ENCODE measurements at places on chromosomes 12 and 14. TPM values are rescaled to one million over a fixed set of nuclear protein-coding genes. Genes with fewer than 3 reads are reported as not detected.
A peak's percentile ranks its signal among the peaks of the same experiment; 100 is the strongest.

The TRHDE gene
- 0.21 TPM for total RNA-seq

The KLRC3 gene
- total RNA-seq = 4.9 TPM

The ST8SIA1 gene
- total RNA-seq = 3.6 TPM

The IL26 gene
- total RNA-seq = 0.34 TPM

The RAPGEF3 gene
- 1.2 TPM for total RNA-seq

The LTB4R gene
- 10.0 TPM for total RNA-seq

The RNASE7 gene
- not detected for total RNA-seq

The TSPAN19 gene
- total RNA-seq = not detected

The IKBIP gene
- total RNA-seq = 38.0 TPM

The PYM1 gene
- 18.2 TPM for total RNA-seq

The CCDC92 gene
- total RNA-seq = 55.1 TPM

The CD4 gene
- 0.60 TPM for total RNA-seq

DNA sequence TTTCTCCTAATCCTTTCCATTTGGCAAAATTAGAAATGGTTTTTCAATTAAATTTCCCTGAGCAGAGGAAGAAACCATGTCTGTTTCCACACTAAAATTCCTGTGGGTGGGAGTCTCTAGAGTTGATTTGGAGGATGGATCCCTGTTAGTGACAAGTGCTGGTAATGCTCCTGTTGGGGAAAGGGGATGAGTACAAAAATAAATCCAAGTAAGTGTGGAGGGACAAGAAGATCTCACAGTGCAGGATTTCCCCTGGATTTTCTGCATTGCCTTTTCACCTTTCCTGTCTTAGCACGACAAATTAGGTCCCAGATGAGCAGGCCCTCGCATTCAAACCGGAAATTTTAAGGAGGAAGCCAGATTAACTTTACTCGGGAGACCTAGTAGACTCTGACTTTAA lies 107.5 kb downstream of the DAD1 start:
- DNase-seq = no peak

- DNase-seq = no peak
Observed at GRCh38 chr12:49965836-49966235, 4.2 kb downstream of the AQP5 start.

GRCh38 chr12:110760204-110760609 lies 17.5 kb upstream of the PPP1CC start:
- DNase-seq = no peak

GRCh38 chr12:7729746-7730145 lies 17.4 kb downstream of the CLEC4C start:
- no peak for DNase-seq

GRCh38 chr12:22285846-22286245 lies 48.7 kb downstream of the ST8SIA1 start:
- no peak for DNase-seq

GRCh38 chr12:70543444-70543843 lies 93.8 kb downstream of the PTPRB start:
- DNase-seq = no peak

GRCh38 chr12:98799822-98800221 lies 154.7 kb downstream of the APAF1 start:
- DNase-seq = no peak

DNA sequence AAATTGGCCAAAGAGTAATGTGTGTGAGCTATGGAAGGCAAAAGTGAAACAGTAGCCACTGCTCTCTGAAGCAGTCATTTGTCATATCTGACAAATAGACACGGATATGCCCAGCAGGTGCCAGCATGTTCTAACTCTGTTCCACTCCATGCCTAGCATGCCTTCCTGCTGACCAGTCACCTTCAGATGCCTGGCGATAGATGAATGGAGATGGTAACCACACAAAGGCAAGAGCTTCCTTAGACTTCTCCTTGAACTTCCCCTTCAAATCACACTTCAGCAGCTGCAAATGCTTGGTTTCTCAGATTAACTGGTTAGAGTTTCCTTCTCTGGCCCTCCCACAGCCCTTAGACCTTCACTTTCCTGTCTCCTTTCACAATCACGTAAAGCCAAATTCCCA lies 429.9 kb downstream of the DAD1 start:
- DNase-seq = no peak

GRCh38 chr14:60977847-60978246 lies 3.0 kb downstream of the TRMT5 start:
- no peak for DNase-seq

DNA sequence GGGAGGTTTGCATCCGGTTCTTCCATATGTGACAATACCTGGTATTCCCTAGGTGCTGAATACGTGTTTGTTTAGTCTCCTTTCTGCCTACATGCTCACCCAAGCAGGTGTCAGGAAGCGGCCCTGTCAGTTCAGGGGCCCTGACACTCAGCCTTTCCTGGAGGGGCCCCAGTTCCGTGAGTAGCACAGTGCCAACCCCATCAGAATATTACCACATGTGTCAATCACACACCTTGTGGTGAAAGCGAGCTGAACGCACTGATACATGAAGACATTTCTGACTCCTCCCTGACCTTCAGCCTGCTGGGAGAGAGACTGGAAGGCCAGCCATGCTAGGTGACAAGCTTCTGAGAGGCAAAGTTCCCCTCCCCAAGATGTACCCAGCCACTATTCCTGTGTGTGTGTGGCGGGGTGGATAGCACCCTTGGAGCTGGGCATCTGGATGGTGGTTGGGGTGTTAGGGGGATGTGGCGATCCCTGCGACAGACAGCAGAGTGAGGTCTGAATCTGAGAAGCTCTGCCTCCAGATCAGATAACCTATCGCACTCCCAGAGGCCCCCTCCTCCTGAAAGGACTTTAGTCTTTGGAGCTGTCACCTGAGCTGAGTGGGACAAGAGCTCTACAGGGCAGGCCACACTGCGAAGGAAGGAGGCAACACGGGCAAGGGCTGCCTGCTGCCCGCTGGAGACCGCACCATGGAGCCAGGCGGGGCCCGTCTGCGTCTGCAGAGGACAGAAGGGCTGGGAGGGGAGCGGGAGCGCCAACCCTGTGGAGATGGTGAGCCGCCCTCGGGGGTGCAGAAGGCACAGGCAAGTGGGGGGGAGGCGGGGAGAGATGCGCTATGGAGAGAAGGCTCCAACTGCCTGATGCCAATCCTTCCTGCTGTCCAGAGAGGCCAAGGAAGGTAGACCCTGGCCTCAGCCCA lies at the start of gene SOAT2:
Gene SOAT2 (plus strand): TSS at position 604 of the 925 bp plus-strand sequence. CDS start 92 bp downstream, at position 696.
- peak; percentile 81 for DNase-seq

Measured in osteocyte (in vitro differentiated cells).